ENCODE measurements at places on chromosomes 16 and 17.

GRCh38 chr17:75265614-75266315 is 4.1 kb downstream of the MRPS7 start:
- DNase-seq: no peak

DNA sequence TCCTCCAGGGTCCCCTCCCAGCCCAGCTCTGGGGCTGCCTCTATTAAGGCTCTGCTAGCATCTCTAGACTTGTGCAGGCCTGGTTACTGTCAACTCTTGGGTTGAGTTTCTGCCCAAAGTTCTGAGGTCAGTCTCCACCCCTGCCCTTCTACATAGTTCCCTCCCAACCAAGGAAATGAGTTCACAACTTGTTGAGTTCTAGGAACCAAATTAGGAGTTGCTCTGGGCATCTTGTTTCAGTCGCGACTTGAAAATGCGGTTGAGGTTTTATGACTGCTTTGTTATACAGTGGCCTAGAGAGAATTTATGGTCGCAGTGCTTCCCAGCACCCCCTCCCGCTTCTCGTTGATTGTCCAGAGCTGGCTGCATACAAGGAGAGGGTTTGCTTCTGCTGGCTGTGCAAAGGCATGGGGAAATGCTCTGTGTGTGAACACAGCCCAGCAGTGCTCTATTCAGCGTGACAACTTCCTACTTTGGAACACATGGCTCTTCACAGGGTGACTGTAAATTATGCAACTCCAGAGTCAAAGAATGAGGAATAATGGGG is 20.2 kb downstream of the GNAO1 start:
- no peak for DNase-seq

GRCh38 chr17:83012200-83012785 is 67.1 kb upstream of the METRNL start:
- no peak for DNase-seq

DNA sequence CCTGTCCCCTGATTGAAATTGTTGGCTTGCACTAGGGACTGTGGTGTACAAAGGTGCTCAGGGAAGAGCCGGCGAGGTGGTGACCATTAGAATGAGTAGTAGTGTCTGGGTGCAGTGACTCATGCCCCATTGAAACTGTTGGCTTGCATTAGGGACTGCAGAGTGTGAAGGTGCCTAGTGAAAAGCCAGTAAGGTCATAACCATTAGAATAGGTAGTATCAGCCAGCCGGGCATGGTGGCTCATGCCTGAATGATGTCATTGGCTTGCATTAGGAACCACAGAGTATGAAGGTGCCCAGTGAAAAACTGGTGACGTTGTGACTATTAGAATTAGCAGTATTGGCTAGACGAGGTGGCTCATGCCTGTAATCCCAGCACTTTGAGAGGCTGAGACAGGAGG is 78.9 kb downstream of the ABCC6 start:
- DNase-seq: no peak

GRCh38 chr16:4908854-4909401 is 28.0 kb downstream of the PPL start:
- no peak for DNase-seq

DNA sequence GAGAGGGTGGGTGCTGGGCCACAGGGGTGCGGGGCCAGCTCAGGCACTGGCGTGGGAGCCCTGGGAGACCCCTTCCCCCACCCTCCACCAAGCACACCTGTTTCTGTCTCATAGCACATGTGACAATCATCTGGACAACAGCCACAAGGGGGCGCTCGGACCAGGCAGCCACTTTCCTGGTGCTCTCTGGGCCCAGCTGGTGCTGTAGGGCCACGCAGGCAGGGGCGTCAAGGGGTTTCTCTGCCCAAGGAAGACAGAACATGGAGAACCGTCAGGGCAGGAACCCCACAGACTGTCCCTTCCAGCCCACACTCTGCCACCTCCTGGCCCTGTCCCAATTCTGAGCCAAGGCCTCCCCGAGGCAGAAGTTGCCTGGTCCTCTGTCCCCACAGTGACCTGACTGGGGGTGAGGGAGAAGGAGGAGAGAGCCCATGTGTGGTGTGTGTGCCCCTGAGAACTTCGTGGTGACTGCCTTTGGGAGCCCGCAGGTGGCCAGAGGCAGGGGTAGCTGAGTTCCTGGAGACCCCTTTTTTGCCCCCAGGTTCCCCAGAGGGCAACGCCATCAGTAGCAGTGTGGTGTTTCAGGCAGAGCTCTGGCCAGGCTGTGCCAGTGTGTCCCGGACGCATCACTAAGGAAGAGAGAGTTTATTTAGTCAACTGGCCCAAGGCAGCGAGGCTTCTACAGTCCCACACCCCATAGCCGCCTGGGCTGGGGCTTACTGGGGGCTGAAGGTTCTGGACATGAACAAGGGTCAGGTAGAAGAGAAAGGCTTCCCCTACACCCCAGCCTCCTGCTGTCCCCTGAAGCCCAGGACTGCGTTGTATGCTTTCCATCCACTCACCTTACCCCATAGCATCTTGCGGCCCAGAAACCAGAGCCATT is 3.1 kb upstream of the SETD6 start:
- no peak for DNase-seq

DNA sequence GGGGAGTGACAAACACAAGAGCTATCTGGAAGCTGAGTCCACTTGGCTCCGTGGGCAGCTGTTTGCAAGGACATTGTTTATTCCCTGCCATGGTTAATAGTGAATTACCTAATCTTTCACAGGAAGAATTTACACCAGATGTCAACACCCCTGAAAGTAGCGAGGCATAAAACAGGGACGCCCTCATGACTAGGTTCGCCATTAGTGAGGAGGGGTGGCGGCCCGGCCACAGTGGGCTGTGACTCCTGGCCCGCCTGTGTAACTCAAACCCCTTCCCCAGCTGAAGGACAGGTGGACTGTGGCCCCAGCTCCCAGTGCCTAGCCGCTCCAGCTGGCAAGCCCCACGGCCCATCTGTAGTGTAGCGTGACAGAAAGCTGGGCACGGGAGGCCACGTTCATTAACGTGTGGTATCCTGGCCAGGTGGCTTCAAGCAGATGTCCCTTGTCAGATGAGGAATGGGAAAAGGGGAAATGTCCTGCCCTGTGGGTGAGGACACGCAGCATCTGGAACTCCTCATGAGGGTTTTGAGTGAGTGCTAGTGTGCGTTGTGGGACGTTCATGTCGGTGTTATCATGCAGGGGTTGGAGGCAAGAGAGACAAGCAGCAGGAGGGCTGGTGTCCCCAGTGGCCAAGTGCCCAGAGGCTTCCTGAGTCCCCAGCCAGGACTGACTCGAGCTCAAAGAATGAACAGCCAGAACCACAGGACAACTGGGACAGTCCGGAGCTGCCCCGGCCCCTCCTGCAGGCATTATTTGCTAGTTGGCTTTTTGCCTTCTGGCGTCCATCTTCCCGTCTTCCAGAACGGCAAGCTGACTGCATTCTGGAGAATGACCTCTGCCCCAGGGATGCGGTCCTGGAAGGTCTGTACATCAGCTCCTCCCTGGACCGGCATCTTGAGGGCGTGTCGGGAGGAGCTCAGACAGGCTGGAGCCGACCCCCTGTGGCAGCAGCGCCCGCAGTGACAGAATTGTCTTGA is 19.2 kb downstream of the KDM8 start:
- no peak for DNase-seq

- no peak for DNase-seq
Measured at GRCh38 chr16:66131895-66132294, 234.6 kb upstream of the CDH5 start.
